ENCODE measurements at places on chromosomes 12 and 14.

GRCh38 chr12:12319451-12320183 is 30.4 kb downstream of the MANSC1 start:
- DNase-seq, result no peak

DNA sequence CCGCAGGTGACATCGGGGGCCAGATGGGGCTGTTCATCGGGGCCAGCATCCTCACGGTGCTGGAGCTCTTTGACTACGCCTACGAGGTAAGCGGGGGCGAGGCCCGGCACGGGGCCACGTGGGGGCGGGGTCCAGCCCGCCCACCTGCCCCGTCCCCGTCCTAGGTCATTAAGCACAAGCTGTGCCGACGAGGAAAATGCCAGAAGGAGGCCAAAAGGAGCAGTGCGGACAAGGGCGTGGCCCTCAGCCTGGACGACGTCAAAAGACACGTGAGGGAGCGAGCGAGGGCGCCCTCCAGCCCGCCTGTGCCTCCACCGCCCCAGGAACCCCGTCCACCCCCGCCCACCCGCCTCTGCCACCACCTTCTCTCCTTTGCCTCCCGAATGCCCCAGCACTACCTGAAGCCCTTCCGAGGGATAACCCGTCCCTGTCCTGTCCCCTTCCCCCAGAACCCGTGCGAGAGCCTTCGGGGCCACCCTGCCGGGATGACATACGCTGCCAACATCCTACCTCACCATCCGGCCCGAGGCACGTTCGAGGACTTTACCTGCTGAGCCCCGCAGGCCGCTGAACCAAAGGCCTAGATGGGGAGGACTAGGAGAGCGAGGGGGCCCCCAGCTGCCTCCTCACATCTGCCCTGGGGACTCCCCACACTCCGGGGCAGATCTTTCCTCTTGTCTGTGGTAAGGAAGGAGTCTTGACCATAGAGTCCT is 3.9 kb upstream of the SMARCD1 start:
- no peak for DNase-seq

DNA sequence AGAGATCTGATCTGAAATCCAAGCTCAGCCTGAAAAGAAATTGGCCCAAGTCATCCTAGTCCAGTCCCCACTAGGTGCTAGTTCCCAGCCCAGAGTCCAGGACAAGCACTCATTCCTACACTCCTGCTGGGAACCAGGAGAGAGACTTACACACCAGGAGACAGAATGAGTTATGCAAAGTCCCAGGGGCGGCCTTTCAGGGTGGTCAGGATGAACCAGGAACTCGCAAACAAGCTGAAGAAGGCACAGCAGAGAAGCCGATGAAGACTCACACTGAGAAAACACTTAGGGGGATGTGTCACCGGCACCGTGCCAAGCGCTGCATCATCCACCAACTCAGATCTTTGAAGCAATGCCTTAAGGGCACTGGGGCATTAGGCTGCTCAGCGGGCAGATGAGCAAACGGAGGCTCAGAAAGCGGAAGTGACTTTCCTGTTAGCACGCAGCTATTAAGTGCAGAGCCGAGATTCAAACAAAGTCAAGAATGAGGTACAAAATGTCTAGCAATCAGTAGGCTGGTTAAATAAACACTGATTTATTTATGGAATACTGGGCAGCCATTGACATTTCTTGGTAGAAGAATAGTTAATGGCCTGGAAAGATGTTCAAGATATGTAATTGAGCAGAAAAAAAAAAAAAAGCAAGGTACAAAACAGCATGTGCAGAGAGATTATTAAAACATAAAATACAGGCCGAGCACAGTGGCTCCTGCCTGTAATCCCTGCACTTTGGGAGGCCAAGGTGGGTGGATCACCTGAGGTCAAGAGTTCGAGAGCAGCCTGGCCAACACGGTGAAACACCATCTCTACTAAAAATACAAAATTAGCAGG is 78.7 kb downstream of the LRRC74A start:
- DNase-seq, result peak; percentile 64

DNA sequence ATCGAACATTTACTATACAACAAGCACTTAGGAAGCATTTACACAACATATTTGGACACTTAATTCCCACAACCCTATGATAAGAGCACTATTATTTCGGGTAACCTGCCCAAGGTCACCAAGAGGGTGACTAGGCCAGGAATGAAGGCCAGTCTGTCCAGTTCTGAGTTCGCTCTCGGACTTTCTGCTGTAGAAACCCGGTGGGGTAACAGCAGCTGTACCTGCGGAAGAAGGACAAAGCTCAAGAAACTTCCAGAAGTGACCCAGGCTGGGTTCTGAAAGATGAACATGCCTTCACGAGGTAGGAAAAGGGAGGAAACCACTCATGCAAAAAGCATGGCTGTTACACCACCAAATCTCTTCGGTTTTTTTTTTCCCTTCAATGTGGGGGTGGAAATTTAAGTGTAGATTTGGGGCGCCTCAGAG is 10.8 kb downstream of the PLA2G1B start:
- no peak for DNase-seq

DNA sequence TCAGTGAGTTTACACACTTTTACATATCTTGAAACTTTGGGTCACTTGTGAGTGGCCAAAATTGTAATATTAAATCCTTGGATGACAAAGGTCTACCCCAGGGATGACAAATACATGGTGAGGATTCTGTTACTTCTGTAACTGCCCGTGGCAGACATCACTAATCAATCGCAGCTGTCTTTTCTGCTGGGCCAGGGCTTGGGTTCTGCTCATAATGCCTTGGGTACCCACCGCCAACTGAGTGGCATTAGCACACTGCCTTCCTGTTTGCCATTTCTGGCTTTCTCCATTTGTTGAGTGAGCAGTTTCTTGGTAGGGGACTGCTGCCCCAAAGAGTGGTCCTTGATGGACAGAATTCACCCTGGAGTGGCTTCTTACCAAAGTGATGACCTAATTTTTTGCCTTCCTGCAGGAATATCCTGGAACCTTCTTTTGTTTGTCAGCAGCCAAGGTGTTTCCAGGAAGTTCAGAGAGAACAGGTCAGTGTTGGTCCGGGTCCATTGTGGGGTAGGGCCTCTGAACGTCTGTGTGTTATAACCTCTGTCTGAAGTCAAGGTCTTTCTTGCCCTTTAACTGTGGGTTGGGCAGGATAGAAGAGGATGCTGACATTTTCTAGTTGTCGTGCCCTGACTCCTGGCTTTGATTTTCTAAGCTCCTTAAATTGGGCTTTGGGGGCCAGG is 6.2 kb downstream of the TSPAN9 start:
- DNase-seq, result no peak

DNA sequence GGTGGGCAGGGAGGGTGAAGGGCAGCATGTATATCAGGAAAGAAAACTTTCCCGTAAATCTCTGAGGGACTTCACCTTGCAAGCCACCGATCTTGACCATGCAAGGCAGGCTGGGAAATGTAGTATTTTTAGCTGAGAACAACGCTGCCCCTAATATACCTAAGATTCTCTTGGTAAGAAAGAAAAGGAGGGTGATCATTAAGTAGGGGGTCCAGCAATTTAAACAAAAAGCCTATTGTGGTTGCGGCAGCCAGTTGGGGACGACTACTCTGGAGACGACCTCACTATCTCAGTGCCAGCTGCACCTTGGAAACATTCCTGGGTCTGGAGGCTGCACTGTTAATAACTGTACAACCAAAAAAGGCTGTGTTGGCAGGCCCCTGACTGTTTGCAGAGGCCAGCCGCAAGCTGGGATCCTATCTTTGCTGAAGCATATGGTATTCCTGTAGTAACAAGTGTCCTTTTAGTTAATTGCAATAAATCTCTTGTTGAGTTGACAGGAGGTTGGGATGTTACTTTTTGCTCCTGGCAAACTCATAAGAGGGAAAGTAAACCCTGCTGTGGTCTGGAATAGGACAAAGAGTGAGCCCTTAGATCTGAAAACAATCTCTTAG is 6.4 kb downstream of the APOLD1 start:
- no peak for DNase-seq

GRCh38 chr14:79376557-79376956 is 834.7 kb downstream of the DIO2 start:
- DNase-seq, result no peak

GRCh38 chr12:93347054-93347785 is 30.5 kb upstream of the NUDT4 start:
- no peak for DNase-seq

DNA sequence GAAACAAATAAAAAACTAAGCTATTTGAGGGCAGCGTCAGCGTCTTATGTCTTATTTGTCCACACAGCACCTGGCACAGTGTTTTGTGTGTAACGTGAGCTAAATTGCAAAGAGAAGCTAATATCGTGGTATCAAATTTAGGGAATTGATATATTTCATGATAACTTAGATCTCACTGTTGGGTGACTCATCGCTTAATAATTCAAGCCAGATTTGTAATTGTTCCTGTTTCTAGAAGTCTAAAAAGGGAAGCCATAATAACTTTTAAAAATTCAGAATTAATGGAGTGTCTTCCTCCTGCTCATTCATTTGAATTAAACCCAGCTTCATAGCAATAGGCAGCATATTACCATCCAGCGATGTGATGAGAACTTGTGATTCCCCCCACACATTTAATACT is 214.7 kb downstream of the PDZRN4 start:
- DNase-seq, result no peak

GRCh38 chr14:78253986-78254385 is 83.8 kb downstream of the NRXN3 start:
- no peak for DNase-seq

- DNase-seq, result no peak
Measured at GRCh38 chr12:68324531-68324930, 7.6 kb downstream of the MDM1 start.

- DNase-seq, result no peak
Measured at GRCh38 chr12:109277899-109278762, 31.0 kb downstream of the FOXN4 start.

DNA sequence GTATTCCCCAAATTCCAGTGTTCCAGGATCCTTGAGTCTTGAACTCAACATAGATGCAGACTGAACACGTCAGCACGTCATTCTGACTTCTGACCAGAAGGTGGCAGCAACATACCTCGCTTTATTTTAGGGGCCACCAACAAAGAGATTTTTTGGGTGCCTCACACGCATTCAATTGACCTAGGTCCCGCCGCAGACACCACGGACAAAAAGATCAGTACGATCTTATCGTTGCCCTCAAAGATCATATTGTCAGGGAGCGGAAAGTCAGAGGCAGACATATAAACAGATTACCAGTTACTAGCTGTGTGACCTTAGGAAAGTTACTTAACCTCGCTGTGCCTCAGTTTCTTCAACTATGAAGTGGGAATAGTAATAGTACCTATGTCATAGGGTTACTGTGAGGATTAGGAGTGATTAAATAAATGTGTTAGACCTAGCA is 6.5 kb upstream of the PRPH start:
- DNase-seq, result peak; percentile 40

GRCh38 chr14:92967346-92967926 is 44.5 kb downstream of the CHGA start:
- no peak for DNase-seq

- DNase-seq, result no peak
Measured at GRCh38 chr12:68259318-68259940, 6.0 kb upstream of the IL22 start.

GRCh38 chr14:102802834-102803523 is 25.7 kb downstream of the TRAF3 start:
- DNase-seq, result no peak

DNA sequence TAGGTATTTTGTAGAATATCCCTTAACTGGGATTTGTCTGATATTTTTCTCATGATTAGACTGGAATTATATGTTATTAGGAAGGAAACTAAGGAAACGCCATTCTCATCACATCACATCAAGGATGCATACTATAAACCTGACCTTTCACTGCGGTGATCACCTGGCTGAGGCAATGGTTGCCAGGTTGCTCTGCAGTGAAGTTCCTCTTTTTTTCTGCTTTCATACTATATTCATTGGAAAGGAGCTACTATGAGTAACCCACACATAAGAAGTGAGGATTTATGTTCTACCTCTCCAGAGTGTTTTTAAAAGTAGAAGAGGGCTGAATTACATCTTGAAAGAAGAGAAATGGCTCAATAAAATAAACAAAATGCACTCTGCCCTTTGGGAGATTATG is 31.0 kb upstream of the GRIP1 start:
- no peak for DNase-seq

DNA sequence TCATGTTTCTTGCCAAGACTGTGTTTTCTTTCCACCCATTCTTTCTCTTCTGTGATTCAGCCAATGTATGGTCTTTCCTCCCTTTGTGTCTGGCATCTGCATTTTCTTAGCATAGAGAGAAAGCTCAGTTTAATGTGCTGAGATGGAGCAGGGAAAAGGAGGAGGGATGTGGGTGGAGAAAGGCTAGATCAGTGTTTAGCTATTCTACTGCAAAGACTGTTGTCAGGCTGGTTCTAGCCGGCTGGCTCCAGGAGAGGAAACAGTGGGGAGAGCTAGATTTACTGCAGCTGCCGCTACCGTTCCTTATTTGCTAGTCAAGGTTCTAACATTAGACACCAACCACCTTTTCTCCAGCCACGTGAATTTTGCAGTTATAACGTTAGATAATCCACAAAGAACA is 5.2 kb upstream of the RIMKLB start:
- DNase-seq, result no peak

GRCh38 chr12:56954057-56954957 is 3.1 kb downstream of the RDH16 start:
- no peak for DNase-seq

DNA sequence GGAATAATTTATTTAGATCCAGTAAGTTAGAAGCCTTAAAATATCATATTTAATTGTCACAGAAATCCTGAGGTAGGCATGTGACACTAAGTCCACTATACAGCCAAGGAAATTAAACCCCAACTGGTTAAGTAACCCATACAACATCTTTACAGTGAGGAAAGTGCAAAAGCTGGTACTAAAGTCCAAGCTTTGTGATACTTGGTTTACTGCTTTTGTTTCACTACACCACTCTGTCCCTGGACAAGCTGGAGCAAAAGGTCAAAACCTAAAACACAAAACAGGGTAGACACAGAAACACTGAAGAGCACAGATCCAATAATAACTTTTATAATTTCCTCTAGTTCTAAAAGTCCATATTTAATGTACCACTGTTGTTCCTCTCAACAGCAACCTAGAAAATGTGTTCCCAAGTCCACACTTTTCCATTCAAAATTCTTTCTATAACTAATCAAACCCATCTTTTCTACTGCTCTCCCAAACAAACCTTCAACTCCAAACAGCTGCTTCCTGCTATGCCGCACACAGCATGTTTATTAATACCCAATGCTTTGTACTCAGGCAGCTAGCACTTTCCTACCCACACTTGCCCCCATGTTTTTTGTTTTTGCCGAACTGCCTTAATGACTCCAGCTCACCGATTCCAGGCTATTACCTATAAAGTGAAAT is 90.9 kb downstream of the MED13L start:
- DNase-seq, result no peak
